ENCODE measurements at places on chromosomes 4 and X. TPM values are rescaled to one million over a fixed set of nuclear protein-coding genes. Genes with fewer than 3 reads are reported as not detected.

Gene NIPAL1
- 0.73 TPM for polyA plus RNA-seq

Gene DOK7
- polyA plus RNA-seq: 1.8 TPM

Gene SNCA
- 7.9 TPM for polyA plus RNA-seq

Gene PLAC8
- 48.9 TPM for polyA plus RNA-seq

Gene RPGR
- 35.2 TPM for polyA plus RNA-seq

Gene TSPAN6
- polyA plus RNA-seq: 15.6 TPM

Gene PNMA6A
- 1.5 TPM for polyA plus RNA-seq

Gene NDST3
- polyA plus RNA-seq: 1.0 TPM

Gene FAM9B
- polyA plus RNA-seq: 0.11 TPM

Gene RHOXF2
- 0.16 TPM for polyA plus RNA-seq

Gene TBCK
- polyA plus RNA-seq: 17.9 TPM

Gene PABPC1L2B
- not detected for polyA plus RNA-seq

Gene PDLIM3
- 21.8 TPM for polyA plus RNA-seq

Gene ADH1A
- polyA plus RNA-seq: 0.43 TPM

Gene TLR10
- polyA plus RNA-seq: 4.4 TPM

Gene TBC1D9
- 10.7 TPM for polyA plus RNA-seq

Gene TMSB15A
- polyA plus RNA-seq: 1.3 TPM

Gene LRP2BP
- polyA plus RNA-seq: 0.91 TPM

Gene UGDH
- polyA plus RNA-seq: 11.7 TPM

Gene PDZD4
- polyA plus RNA-seq: 7.9 TPM

Gene SULT1B1
- 2.5 TPM for polyA plus RNA-seq

Gene NUP62CL
- 3.0 TPM for polyA plus RNA-seq

Gene ENPP6
- polyA plus RNA-seq: 1.1 TPM

Gene DIPK2B
- 3.9 TPM for polyA plus RNA-seq

Gene GATA1
- 0.14 TPM for polyA plus RNA-seq

Gene MAGEB17
- polyA plus RNA-seq: 0.02 TPM

Gene P2RY4
- polyA plus RNA-seq: 0.02 TPM

Gene CNKSR2
- polyA plus RNA-seq: 2.1 TPM

Gene CASP3
- polyA plus RNA-seq: 37.9 TPM

Gene SMIM43
- 0.43 TPM for polyA plus RNA-seq

Gene HTN1
- polyA plus RNA-seq: 2.7 TPM

Gene MTNR1A
- polyA plus RNA-seq: not detected

Gene DTHD1
- polyA plus RNA-seq: 0.14 TPM

Data from thymus (tissue), 14 donors.